ENCODE measurements at places on chromosomes 16 and 17.

DNA sequence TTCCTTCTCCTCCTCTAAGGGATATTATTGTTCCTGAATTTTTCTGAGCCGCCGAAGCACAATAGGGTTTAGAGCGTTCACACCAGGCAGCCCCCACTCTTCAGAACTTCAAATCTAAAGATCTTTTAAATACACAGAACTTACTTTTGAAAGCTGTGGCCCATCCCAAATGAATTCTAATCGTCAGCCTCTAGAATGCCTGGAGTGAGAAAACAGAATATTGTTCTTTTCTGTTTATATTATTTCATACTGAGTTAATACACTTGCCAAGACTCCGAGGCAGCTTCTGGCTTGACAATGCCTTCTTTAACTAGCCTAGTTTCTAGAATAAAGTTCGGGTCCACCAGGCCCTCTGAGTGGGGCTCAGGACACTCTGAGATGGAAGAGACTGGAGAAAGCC lies 405.6 kb downstream of the WWOX start:
- no peak for DNase-seq

GRCh38 chr16:8935989-8936388 lies 27.7 kb downstream of the USP7 start:
- peak; percentile 23 for DNase-seq

DNA sequence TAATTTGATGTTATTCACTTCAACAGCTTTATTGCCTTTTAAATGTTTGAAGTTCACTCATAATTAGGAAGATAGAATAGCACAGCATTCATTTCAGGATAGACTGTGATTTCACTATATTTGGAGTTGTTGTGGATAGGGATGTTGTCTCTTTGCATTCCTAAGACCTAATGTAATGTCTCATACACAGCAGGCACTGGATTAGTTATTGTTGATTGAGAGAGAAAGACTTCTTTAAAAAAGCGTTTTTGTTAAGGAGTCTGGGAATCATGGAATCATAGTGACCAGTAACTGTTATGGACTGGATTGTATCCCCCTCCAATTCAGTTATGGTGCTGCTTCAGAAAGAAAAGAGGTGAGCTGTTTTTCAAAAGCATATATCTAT lies 122.0 kb downstream of the USP22 start:
- no peak for DNase-seq

GRCh38 chr17:70028978-70029767 lies 45.9 kb upstream of the KCNJ16 start:
- DNase-seq, result no peak

- no peak for DNase-seq
Observed at GRCh38 chr17:8225813-8226535, 15.6 kb upstream of the AURKB start.

DNA sequence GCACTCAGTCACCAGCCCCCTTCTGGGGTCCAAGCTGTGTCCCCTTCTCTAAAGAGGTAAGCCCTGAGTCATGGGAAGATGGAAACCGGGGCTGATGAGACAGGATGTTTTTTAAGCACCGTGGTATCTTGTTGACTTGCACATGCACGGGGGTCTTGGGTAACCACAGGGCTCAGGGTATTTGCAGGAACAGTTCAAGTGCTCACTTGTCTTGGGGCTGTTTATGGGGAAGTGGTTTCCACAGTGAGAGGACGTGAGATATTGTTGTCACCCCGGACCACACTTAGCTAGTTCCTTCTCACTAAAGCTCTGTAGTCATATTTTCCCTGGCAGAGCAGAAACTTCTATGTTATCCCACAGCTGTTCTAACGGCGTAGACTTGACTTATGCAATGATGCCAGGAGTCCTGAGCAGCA lies 7.7 kb downstream of the CCL3L1 start:
- peak; percentile 96 for DNase-seq

DNA sequence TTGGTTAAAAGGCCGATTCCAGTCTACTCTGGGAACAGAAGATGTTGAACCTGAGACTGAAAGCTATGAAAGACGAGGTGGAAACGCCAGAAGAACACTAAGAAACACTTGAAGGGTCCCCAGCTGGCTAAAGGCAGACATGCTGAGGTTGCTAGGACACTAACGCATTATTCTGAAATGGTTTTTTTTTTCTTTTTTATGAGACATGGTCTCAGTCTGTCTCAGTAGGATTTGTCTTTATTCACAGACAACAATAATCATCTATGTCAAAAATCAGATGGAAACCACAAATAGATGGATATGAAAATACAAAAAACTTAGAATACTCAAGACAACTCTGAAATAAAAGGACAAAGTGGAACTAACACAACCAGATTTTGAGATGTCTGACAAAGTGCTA lies 35.0 kb upstream of the RASD1 start:
- no peak for DNase-seq

GRCh38 chr17:77666881-77667395 lies 291.6 kb upstream of the TNRC6C start:
- peak; percentile 68 for DNase-seq

DNA sequence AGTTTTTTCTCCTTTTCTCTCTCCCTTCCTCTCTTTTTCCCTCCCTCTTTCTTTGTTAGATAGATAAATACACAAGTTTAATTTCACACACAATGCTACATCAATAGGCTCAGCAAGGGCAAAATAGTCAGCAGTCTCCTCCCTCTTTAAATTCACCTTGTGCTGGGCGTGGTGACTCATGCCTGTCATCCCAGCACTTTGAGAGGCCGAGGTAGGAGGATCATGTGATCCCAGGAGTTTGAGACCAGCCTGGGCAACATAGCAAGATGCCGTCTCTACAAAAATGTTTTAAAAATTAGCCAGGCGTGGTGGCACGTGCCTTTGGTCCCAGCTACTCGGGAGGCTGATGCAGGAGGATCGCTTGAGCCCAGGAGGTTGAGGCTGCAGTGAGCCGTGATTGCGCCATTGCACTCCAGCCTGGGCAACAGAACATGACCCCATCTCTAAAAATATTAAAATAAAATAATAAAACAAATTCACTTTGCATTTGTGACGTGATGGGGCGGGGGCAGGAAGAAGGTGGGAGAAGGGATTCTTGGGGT lies 27.4 kb downstream of the IL21R start:
- DNase-seq, result no peak

GRCh38 chr17:43694081-43694870 lies 32.6 kb upstream of the MEOX1 start:
- DNase-seq, result peak; percentile 45

DNA sequence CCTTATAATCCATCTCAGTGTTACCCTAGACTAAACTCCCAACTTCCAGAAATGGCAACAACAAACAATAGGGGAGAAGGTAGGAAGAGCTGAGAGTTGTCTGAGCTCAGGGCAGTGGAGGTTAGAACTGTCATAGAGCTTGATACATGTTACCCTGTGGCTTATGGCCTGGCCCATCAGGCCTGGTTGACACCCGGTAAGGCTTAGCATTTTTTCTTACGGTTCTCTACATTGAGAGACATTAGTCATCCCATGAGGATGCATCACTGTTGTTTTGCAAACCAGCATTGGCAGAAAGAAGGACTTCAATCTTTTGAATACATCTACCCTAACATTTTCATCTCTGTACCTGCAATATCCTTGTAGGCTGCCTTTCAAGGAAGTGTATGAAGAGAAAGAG lies 226.6 kb downstream of the PHKB start:
- DNase-seq, result no peak

- DNase-seq, result no peak
Observed at GRCh38 chr17:11554042-11554441, 44.2 kb upstream of the DNAH9 start.

- DNase-seq, result no peak
Observed at GRCh38 chr16:84120023-84120422, 3.3 kb upstream of the MBTPS1 start.

GRCh38 chr17:34511931-34512330 lies 67.5 kb upstream of the TMEM132E start:
- DNase-seq, result no peak

GRCh38 chr16:20940871-20941635 lies 40.5 kb downstream of the LYRM1 start:
- DNase-seq, result no peak

DNA sequence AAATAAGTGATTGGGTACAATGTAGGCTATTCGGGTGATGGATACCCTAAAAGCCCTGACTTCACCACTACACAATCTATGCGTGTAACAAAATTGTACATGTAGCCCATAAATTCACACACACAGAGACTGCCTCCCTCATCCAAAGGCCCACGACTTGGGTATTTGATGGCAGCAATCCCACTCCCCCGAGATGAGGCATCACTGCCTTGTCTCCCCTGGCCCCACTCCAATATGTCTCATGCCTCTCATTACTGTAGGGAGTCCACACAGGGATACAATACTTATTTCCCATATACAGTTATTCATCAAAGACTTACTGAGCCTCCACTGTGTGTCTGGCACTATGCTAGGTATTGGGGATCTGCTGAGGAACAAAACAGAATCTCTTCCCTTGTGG lies 192.6 kb downstream of the CBLN1 start:
- DNase-seq, result no peak
